ENCODE measurements at places on chromosomes 6 and 20.

- peak; percentile 64 for DNase-seq
Observed at GRCh38 chr6:109526905-109527628, 44.0 kb upstream of the ZBTB24 start.

GRCh38 chr6:124517339-124517738 lies 444.9 kb upstream of the RNF217 start:
- DNase-seq, result no peak

GRCh38 chr20:5855939-5856338 lies 94.4 kb downstream of the TRMT6 start:
- no peak for DNase-seq

- DNase-seq, result no peak
Observed at GRCh38 chr6:136751991-136752390, 40.3 kb downstream of the MAP3K5 start.

GRCh38 chr20:2749343-2749950 lies 51.0 kb downstream of the CPXM1 start:
- no peak for DNase-seq

GRCh38 chr6:80674669-80675068 lies 568.2 kb downstream of the BCKDHB start:
- DNase-seq, result no peak

DNA sequence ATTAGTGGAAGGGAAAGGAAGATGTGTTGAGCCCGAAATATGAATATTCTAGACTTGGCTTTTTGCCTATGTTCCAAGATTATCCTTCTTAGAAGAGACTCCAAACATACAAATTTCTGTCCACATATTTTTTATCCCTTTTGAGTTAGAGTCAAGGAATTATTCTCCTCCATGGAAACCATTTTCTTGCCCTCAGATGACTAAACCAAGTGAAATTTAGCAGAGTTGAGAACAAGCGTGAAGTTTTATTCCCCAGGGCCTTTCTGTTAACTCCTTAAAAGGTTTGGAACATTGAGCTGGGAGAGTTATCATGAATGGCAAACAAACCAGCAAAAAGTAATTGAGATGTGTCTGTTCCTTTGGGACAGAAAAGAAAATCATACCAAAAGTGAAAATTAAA lies 286.1 kb upstream of the PLCB4 start:
- DNase-seq, result no peak

GRCh38 chr20:54070187-54070987 lies at the start of gene BCAS1:
Gene BCAS1 (minus strand): TSS chr20:54070594. CDS start chr20:54058718, 11,876 bp downstream.
- no peak for DNase-seq

GRCh38 chr20:4059606-4060005 lies 44.2 kb upstream of the RNF24 start:
- DNase-seq, result no peak

- no peak for DNase-seq
Observed at GRCh38 chr20:9202420-9203080, 133.7 kb downstream of the PLCB4 start.

GRCh38 chr20:35166242-35166830 lies 5.5 kb upstream of the PROCR start:
- no peak for DNase-seq

GRCh38 chr6:30212865-30213666 lies at the start of gene TRIM26:
Gene TRIM26 (minus strand): TSS chr6:30213406. CDS start chr6:30199103, 14,303 bp downstream.
- DNase-seq, result peak; percentile 98

GRCh38 chr20:38420388-38421085 lies 14.6 kb downstream of the SNHG17 start:
- no peak for DNase-seq

GRCh38 chr6:22883061-22883717 lies 313.8 kb downstream of the HDGFL1 start:
- DNase-seq, result no peak

GRCh38 chr6:111802015-111802414 lies 71.2 kb downstream of the FYN start:
- no peak for DNase-seq

DNA sequence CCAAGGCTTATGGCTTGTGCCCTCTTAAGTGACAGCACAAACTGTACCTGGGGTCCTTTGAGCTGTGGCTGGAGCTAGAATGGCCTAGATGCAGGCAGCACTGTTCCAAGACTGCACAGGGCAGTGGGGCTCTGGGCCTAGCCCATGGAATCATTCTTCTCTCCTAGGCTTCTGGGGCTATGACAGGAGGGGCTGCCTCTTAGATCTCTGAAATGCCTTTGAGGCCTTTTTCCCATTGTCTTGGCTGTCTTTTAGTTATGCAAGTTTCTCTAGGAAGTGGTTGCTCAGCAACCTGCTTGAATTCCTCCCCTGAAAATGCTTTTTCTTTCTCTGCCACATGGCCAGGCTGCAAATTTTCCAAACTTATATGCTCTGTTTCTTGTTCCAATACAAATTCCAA lies 183.4 kb downstream of the WDR27 start:
- no peak for DNase-seq

- DNase-seq, result no peak
Observed at GRCh38 chr20:62265365-62265764, 27.0 kb downstream of the OSBPL2 start.

DNA sequence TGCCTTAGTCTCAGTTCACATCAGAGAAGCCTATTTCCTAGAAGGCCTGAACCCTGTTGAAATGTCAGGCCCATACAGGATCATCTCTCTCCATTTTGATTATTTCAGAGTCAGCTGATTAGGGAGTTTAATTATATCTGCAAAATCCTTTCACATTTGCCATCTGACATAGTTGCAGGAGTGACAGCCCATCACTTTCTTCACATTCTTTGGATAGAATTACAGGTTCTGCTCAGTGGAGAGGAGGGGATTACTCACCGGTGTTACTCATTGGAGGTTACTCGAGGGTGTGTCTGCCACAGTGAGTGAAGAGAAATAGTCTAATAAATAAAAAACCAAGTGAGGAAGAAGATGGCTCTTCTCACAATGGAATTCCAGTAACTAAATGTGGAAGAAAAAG lies 216.8 kb downstream of the TMEM242 start:
- DNase-seq, result no peak

GRCh38 chr20:33909331-33909921 lies 84.3 kb upstream of the RALY start:
- DNase-seq, result no peak

DNA sequence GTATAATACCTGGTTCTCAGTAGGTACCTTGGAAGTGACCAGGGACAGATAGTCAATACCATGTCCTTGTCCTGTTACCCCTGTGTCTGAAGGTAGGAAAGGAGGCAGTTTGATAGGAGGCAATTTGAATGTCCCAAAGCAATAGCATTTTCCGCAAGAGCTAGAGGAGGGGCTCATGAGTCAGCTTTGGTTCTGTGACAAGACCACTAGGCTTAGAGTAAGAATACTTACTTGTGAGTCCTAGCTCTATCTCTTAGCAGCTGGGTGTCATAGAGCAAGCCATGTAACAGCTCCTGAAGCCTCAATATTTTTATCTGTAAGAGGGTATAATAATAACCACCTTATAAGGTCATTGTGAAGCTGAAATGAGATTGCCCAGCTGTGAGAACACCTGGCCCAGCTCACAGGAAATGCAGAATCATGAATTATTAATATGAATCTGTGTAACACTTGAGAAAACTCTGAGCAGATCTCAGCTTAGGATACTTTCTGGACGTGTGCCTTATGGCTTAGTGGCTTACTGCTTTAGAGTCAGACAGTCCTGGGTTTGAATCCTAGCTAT lies 58.6 kb downstream of the DAAM2 start:
- DNase-seq, result no peak

- no peak for DNase-seq
Observed at GRCh38 chr6:36126553-36127458, 3.5 kb upstream of the MAPK13 start.

DNA sequence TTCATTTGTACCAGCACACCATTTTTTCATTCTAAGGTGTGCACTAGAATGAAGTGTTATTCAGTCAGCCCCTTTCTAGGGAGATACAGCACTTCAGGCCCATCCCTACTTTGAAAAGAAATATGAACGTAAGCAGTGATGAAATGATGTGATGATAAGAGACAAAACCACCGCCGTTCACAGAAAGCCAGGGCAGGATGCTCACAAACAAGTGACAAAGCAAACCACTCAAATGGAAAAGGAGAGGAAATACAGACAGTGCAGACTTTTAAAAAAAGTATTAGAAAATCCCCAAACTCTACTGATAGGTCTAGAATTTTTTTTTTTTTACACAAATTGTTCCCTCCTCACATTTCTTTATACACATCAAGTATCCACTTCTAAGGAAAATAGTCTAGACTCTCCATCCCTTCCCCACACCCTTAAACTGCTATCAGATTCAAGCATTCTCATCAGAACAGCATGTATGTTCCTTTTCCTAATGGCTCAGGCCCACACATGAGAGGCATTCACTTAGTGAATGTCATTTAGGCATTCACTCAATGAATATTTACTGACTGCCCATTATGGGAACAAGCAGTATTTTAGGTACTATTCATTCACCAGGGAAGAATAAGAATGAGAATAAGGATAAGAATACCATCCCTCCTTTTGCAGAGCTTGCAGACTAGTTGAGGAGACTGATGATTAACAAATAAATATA lies 243.5 kb downstream of the GMPR start:
- DNase-seq, result no peak

- no peak for DNase-seq
Observed at GRCh38 chr6:138498629-138499302, 528 bp downstream of the NHSL1 start.

DNA sequence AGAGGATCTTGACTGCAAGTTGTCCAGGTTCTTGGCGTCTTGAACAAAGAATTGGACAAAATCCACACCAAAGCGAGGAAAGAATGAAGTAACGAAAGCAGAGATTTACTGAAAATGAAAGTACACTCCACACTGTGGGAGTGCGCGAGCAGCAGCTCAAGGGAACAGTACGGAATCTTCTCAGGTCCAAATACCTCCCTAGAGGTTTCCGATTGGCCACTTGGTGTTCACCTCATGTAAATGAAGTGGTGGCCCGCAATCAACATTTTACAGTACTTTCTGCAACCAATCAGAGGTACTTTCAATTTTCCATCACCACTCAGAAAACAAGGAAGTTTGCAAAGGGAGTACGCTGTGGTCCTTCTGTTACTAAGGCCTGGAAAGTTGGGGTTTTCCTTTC lies 122.4 kb downstream of the PTPRK start:
- DNase-seq, result no peak

DNA sequence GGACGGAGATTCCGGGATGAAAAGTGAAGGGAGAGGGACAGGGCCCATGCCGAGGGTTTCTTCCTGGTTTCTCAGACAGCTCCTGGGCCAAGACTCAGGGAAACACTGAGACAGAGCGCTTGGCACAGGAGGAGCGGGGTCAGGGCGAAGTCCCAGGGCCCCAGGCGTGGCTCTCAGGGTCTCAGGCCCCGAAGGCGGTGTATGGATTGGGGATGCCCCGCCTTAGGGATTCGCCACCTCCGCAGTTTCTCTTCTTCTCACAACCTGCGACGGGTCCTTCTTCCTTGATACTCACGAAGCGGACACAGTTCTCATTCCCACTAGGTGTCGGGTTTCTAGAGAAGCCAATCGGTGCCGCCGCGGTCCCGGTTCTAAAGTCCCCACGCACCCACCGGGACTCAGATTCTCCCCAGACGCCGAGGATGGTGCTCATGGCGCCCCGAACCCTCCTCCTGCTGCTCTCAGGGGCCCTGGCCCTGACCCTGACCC lies 55.0 kb upstream of the HLA-A start:
- no peak for DNase-seq

- no peak for DNase-seq
Observed at GRCh38 chr20:7492257-7492656, 448.0 kb downstream of the HAO1 start.

- DNase-seq, result peak; percentile 66
Observed at GRCh38 chr20:36467076-36467999, 74.0 kb upstream of the MYL9 start.

DNA sequence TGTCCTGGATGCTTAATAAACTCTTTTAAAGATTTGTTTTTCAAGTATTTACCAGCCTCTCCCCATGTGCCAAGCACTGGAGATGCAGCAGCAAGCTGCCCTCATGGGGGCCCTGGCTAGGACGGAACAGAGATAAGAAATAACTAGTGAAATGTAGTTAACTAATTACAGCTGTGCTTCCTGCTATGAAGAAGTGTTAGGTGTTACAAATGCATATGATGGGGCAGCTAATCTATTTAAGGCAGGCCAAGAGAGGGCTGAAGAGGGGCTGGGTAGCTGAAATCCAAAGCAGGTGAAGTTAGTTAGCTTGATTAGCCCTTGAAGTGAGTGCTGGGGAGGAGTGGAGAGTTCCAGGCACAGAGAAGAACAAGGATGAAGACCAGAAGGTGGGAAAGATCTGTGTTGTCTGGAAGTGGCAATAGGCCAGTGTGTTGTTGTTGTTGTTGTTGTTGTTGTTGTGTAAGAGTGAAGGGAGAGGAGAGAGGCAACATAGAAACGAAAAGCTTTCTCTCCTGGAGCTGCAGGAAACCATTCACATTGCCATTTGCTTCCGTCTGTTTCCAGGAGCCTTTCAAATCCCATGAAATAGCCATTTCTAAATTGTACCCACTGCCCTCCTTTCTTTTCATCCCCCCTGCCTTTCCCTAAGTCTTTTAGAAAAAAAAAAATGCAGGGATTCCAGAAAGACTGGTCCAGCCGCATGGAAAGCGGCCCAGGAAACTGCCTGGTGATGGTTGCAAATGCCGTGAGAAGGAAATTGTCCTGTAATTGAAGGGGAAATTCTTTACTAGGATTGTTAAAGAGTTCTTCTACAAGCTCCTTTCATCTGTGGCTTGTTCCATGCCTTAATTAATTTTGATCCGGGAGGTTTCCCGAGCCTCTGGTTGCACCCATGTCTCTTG lies 119.6 kb downstream of the TFAP2C start:
- DNase-seq, result no peak

- no peak for DNase-seq
Observed at GRCh38 chr6:160106701-160107100, 14.9 kb upstream of the SLC22A1 start.

DNA sequence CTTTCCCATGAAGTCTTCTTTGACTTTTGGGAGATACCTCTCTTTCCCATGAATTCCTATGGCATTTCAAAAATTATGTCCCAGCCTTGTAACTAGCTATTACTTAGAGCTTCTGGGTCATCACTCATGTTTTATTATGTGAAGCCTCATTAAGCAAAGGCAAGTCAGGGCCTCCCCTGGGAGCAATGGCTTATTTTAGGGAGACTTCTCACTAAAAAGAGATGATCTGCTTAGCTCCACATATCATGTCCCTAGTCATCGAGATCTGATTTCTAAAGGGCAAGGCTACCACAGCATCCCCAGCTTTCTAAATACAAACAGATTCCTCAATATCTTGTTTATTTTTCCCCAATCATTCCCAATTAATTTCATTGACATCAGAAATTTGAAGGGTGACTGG lies 154.0 kb upstream of the MANEA start:
- DNase-seq, result no peak

- DNase-seq, result no peak
Observed at GRCh38 chr6:167576050-167576741, 250.5 kb upstream of the AFDN start.

GRCh38 chr6:17086469-17086868 lies 15.4 kb upstream of the STMND1 start:
- peak; percentile 50 for DNase-seq
